ENCODE measurements at places on chromosomes 4 and X.

- no peak for DNase-seq
Measured at GRCh38 chr4:172786039-172786792, 382.4 kb upstream of the GALNT7 start.

DNA sequence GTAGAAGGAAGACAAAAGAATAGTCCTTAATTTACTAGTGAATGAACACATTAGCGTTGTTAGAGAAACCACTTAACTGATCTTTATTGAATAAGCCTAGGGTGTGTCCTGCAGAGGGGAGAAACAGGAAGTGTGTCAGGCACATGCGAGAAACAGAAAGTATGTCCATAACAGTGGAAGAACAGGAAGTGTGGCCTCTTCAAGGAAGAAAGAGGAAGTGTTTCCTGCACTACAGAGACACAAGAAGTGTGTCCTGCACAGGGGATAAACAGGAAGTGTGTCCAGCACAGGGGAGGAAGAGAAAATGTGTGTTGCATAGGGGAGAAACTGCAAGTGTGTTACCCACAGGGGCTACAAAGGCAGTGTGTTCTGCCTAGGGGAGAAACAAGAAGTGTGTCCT, 539.6 kb upstream of the PRKX start:
- no peak for DNase-seq

- DNase-seq, result peak; percentile 91
Measured at GRCh38 chrX:39337451-39337850, 536.2 kb downstream of the MID1IP1 start.

- DNase-seq, result no peak
Measured at GRCh38 chr4:82711158-82711785, 87.3 kb downstream of the SCD5 start.

DNA sequence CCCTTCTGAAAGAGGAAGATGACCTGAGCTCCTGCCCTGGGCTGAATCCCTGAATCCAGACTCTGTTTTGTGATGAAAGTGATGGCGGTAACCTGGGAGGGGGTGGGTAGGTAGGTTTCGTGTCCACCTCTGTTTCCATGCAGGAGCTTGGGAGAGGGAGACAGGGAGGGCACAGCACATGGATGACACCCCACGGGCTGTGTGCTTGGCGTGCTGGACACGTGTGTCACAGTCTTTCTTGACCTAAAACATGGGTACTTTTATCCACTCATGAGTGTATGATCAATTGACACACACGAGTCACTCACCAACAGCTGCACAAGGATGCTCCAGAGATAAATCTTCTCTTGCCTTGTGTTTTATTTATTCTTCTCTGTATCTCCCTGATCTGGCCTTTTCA, 111.5 kb downstream of the DHRSX start:
- DNase-seq, result no peak

All from NCI-H1092 (cell line).